Spleen (tissue), 13 donors: ENCODE measurements at places on chromosomes 3 and 15. TPM values are rescaled to one million over a fixed set of nuclear protein-coding genes. Genes with fewer than 3 reads are reported as not detected.

DNA sequence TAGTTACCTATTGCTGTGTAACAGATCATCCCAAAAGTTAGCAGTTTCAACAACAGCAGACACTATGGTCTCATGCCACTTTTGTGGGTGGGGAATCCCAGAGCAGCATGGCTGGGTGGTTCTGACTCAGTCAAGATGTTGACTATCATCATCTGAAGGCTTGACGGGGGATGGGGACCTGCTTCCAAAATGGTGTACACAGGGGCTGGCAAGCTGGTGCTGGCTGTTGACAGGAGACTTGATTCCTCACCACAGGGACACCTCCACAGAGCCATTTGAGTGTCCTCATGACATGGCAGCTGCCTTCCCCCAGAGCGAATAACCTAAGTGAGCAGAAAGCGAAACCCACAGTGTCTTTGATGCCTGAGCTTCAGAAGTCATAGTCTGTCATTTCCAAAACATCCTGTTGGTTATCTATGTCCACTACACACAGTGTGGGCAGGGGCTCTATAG lies 19.1 kb downstream of the DNAJB8 start:
- no peak for DNase-seq

SCN11A gene
- 1.5 TPM for polyA plus RNA-seq

PAK6 gene
- polyA plus RNA-seq = 0.24 TPM

DNA sequence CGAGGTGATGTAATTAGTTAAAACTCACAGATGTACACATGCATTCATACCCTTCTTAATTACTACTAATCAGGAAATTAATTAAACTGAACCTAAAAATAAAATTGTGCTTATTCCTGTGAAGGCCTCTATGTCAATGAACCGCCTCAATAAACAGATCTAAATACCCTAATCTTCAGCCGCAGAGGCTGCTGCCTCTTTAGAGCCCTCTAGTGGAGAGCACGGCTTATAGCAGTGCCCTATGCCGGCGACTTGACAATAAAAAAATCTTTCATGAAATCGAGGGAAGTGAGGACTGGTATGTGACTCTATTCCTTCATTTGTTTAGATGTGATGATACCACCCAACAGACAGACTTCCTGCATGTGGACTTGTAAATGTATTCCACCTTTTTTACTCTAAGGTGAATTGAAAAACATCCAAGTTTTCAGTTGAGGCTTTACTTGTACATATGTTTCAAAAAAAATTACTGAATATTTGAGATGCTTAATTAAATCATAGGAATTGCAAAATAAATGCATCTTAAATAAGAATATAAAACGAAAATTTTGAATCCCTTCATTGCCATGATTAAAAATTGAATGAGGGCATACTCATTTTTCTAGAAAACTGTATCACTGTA lies 8.3 kb upstream of the EPHA3 start:
- DNase-seq = no peak

XYLB gene
- 0.42 TPM for polyA plus RNA-seq

- no peak for DNase-seq
Measured at GRCh38 chr3:81764665-81765064, 3.2 kb upstream of the GBE1 start.

- DNase-seq = peak; percentile 90
Measured at GRCh38 chr15:31396881-31397560, 70.4 kb downstream of the KLF13 start.

TUSC7 gene
- polyA plus RNA-seq = not detected

NR1I2 gene
- polyA plus RNA-seq = 0.26 TPM

- no peak for DNase-seq
Measured at GRCh38 chr3:50251220-50251619, 15.2 kb downstream of the GNAI2 start.

DNA sequence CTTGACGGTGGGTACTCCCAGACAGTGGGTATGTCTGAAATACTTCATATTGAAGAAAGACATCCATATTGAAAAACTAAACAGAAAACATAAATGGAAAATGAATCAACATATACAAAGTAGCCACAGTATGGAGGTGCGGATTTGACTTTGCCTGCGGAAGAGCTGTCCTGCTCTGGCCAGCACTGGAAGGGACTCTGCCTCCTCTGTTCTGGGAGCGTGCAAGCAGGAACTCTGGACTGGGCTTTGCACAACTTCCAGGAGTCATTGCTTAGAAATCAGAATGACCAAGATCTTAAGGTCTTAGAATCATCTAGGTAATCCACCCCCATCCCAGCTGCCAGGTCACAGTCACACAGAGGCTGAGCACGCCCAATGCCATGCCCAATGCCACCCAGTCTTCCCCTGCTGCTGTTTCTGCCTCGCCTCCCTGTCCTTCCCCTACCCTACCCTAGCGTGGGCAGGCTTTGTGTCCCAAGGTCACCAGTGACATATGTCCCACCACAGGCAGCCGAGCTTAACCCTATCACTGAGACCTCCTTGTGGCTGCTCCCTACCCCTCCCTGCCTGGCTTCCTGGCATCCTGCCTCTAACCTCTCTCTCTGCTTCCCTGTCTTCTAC lies 36.3 kb downstream of the CDC25A start:
- no peak for DNase-seq

DNA sequence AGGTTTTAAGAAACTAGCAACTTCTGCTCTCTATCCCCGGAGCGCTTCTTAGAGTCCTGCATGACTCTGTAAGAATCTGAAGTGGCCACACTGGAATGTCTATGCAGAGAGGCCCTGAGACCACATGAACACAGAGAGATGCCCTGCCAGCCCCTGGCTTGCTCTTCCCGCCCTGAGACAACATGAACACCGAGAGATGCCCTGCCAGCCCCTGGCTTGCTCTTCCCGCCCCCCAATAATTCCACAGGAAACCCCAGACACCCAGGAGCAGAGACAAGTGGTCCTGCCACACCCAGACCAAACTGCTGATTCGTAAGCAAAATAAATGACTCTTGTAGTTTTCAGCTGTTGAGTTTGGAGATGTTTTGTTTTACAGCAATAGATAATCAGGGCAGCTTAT lies 166.1 kb downstream of the OSBPL10 start:
- DNase-seq = no peak

GRCh38 chr3:36496684-36497633 lies 116.7 kb downstream of the STAC start:
- no peak for DNase-seq

DNA sequence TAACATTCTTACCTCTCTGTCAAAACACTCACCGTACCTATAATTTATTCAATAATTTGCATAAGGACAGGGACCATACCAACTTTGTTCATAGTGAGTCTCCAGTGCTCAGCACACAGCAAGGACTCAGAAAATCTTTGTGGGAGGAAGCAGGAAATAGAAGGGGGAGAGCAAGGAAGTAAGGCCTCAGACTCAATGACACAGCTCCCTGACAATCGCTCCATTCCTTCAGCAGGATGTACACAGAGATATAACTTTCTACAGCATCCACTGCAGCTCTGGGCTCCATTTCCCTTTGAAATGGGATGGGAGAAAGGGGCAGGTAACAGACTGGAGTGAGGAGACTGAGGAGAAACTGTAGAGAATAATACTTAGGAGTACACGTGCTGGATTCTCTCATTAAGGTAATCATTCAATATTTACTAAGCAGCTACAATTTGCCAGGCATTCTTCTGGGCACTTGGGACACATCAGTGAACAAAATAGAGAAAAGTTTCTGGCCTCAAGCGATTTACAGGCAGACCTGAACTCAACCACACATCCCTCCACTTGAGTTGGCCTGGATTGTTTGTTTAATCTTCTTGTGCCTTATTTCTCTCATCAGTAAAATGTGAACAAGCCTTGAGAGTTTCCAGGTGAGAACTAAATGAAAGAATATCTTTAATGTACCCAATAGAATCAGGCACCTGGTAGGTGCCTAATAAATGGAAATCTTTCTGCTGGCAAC lies 330.3 kb upstream of the THBS1 start:
- no peak for DNase-seq

CAPN3 gene
- polyA plus RNA-seq = 40.5 TPM

DNA sequence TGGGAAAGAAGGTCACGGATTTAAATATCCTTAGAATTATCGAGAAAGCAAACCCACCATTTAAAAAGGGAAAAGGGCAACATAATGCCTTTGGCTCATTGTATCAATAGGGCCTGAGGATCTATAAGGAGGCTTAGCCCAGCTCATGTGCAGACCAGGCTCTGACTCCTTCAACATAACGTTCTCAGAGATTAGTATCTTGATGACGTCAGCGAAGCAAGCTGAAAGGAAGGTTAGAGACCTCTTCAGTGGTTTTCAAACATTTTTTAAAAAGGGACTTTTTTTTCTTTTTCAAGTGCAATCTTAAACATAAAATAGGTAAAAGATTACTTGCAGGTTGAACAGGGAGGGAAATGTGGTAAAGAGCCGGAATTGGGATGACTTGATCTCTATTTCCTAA lies 463.9 kb upstream of the ADAMTS9 start:
- no peak for DNase-seq

DNA sequence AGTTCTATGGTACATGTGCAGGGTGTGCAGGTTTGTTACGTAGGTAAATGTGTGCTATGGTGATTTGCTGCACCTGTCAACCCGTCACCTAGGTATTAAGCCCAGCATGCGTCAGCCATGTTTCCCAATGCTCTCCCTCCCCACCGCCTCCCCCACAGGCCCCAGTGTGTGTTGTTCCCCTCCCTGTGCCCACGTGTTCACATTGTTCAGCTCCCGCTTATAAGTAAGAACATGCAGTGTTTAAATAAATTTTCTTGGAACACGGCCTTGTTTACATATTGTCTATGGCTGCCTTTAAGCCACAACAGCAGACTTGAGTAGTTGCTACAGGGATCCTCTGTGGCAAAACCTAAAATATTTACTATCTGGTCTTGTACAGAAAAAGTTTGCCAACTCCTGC lies 41.3 kb upstream of the CORO2B start:
- DNase-seq = no peak

PLCD1 gene
- 13.3 TPM for polyA plus RNA-seq

DNA sequence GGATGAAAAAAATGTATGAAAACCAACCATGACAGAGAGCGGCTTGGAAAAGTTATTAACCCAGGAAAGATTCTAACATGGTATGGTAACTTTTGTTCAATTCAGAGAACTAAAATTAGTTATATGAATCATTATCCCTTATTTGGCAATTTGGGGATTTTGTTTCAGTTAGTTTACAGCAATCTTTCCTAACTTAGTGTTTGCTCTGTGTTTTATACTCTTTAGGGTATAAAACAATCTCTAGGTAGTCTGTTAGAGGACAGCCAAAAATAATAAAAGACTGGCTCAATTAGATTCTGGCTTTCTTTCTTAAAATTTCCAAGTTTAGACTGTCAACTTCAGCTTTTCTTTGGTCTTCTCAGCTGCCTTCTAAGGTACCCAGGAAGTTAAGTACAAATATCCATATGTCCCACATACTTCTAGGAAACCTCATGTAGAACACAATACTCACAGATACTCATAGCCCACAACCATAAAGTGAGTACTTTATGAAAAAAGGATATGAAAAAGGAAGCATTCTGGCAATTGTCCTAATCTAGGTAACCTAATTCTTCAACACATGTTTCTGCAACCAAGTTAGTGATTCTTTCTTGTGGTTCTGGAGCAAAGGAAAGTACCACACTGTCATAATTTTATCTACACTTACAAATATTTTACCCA lies 849.3 kb downstream of the ROBO1 start:
- no peak for DNase-seq

- DNase-seq = peak; percentile 63
Measured at GRCh38 chr3:134381831-134382442, 7.7 kb upstream of the AMOTL2 start.

GRCh38 chr15:96619174-96619573 lies 288.7 kb downstream of the NR2F2 start:
- DNase-seq = no peak

GOLGA8T gene
- 0.11 TPM for polyA plus RNA-seq

FAM240A gene
- polyA plus RNA-seq = not detected

- DNase-seq = no peak
Measured at GRCh38 chr3:55044486-55044885, 116.6 kb upstream of the LRTM1 start.

CASR gene
- 0.08 TPM for polyA plus RNA-seq

SLC6A1 gene
- 0.45 TPM for polyA plus RNA-seq

DNA sequence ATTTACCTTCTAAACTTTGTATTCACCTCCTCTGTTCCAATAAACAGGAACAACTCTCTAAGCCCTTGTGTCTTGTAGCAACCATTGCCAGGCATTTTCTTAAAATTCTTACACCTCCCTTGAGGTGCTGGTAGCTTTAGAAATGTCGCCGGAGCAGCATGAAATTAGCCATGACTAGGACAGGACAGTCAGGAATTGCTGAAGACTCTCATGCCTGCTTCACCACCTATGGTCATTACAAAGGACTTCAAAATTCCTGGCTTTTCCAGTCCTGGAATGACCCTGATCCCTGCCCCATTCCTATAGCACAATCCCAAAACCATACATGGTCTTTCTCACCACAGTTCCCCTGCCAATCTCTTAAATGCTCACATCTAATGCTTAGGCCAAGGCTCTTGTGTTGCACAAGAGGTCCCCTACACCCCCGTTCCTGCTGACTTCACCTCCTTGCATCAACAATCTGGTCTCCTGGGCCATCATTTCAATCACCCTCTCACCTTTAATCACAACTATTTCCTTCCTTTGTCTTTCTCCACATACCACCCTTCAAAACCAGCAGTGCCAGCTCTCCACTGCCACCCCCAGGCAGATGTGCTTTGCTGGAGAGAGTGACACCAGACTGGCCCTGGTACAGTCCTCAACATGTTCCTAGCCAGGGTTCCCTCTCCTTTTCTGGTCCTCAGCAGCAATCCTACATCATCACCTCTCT lies 113.2 kb upstream of the TJP1 start:
- DNase-seq = no peak

DNA sequence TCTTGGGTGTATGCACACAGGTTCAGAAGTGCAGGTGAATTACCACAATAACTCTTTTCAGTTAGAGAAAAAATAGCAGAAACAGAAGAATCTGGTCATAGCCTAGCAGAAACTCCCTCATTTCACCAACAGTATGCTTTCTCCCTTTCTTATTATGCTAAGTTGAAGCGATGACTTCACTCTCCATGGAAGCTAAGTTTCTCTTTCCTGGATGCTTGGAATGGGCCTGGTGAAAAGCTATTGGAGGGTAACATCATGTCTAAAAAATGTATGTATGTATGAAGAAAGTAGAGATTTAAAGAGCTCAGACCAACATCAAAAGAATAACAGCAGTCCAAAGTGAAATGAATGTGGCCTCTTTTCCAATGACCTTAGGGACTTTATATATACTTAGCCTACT lies 145.5 kb downstream of the TIGIT start:
- no peak for DNase-seq

DNA sequence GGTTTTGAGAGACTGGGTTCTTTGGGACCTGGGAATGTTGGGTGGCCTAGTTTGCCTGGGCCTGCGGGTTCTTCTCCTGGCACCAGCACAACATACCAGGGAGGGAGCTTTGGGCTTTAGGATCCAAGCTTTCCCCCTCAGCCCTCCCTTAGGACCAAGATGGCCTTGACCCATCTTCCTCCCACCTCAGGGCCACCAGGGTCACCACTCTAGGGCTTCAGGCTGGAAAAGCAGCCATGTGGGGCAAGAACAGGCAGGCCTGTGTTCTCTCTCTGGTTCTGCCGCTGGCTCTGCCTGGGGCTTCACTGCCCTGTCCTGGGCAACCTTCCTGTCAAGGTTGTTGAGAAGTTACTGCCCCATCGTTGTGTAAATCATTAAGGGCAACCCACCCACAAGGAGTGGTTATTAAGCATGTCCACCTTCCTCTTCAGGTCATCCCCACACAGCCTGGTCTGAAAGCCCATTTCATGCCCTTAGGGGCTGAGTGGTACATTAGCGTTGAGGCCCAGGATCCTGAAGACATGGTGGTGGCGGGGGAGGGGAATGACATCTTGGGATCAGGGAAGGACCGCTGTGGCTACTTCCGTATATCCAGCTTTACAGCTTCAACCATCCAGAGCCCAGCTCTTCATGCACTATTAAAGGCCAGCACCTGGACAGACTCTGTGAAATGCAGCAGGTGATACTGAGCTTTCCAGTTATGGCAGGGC lies 652 bp downstream of the DUOX1 start:
- DNase-seq = no peak

GRCh38 chr3:153232851-153233271 lies 70.8 kb downstream of the RAP2B start:
- no peak for DNase-seq
